ENCODE measurements at places on chromosomes 1 and 21.

GRCh38 chr1:26971590-26971989 lies 11.3 kb upstream of the KDF1 start:
- DNase-seq, result no peak

DNA sequence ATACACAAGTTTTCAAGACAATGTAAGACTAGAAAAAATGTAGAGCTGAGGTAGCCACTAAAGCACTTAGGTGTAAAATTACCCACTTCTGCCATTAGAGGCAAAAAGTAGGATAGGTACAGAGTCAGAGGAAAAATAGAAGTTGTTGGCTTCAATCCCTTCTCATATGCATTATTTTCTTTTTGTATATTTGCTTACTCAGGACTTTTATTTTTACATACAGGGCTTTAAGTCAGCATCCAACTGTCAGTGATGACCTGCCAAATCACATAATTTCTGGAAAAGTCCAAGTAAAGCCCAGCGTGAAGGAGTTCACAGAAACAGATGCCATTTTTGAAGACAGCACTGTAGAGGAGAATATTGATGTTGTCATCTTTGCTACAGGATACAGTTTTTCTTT lies 211.0 kb upstream of the POGK start:
- no peak for DNase-seq

DNA sequence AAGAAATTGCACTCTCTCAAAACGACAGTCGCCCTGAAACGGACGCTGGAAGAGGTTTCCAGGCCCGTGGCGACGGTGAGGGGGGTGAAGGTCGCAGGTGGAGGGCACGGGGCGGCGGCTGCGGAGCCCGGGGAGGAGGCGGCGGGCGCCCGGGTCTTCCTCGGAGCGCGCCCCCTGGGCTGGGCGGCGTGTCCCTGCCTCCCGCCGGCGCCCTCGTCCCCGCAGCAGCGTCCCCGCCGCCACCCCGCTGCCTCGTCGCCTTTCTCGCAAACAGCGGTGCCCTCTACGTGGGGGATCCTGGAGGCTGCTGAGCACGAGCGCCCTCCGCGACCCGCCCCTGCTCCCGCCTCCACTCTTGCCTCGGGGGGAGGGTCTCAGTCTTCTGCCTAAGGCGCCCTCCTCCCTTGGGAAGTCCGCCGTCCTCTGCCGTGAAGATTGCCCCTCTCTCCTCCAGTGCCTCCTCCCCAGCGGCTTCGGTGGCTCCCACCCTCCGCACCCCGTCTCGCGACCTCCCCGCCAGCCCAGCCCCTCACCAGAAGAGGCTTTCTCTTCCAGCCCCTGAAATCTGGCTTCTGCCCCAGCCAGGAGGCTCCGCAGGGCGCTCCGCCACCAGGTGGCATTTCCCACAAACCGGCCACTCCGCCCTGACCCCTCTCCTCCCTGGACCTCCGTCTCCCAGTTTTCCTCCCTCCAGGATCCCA lies 227.4 kb downstream of the SDCCAG8 start:
- DNase-seq, result no peak

DNA sequence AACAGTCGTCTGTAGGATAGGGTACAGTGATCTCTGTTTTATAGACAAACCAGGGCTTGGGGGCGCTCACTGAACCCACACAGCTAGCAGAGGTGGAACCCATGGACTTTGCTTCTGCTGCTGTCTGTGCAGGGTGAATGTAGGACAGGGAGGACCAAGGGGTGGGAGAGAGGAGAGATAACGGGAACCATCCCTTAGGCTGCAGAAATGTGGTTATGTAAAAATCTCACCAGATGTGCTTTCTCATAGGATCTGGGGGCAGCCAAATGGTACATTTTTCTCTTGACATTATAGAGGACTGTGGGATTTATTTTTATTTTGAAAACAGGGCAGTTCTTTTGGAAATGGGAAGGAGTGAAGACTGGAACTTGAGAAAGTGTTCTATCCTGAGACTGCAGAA lies 8.7 kb downstream of the NFASC start:
- no peak for DNase-seq

GRCh38 chr1:196438329-196438728 lies 169.9 kb downstream of the KCNT2 start:
- no peak for DNase-seq

- DNase-seq, result no peak
Measured at GRCh38 chr1:29828526-29829447, 592.5 kb downstream of the PTPRU start.

GRCh38 chr21:42019101-42019605 lies 9.0 kb upstream of the ZBTB21 start:
- DNase-seq, result no peak

GRCh38 chr1:38958967-38959366 lies 17.3 kb upstream of the RHBDL2 start:
- DNase-seq, result peak; percentile 51

DNA sequence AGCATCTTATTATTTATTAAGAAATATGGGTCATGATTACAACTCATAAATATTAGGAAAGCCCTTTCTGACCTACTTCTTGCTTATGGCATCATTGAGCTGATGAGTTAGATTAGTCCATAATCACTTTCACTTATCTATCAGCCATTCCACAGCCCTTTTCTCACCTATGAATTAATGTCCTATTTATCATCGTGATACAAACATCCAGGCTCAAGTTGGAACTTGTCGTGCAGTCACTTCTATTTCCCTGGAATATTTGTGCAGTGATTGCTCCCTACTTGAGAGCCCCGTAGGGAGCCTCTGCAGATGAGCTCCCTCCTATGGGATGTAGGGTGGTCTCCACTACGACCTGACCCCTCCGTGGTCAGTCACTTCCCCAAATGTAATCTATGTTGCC lies 8.1 kb upstream of the F3 start:
- DNase-seq, result no peak

DNA sequence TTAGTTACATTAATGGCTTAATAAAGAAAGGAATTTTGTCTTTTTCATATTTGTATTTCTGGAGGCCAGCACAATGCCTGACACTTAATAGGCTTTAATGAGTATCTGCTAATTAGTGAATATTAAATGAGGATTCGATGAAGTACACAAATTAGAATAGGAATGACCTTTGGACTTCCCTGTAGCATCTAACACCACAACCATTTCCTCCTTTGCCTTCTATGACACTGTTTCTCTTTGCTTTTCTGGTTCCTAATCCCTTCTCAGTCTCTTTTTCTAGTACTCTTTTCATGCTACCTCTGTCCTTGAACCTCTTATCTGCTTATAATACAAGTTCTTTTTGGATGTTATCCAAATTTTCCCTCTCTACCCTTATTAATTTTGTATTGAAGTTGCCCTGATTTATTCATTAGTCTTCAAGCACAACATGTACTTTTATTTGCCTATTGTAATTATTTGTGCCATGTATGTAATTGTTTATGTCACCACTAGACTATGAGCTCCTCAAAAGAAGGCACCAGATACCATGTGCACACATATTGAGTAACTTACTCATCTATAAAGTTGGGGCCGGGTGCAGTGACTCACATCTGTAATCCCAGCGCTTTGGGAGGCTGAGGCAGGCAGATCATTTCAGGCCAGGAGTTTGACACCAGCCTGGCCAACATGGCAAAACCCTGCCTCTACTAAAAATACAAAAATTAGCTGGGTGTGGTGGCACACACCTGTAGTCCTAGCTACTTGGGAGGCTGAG lies 23.8 kb downstream of the RPS27 start:
- no peak for DNase-seq

- no peak for DNase-seq
Measured at GRCh38 chr1:57353654-57354053, 70.2 kb downstream of the DAB1 start.

- DNase-seq, result peak; percentile 83
Measured at GRCh38 chr1:182143825-182144645, 82.5 kb upstream of the ZNF648 start.

DNA sequence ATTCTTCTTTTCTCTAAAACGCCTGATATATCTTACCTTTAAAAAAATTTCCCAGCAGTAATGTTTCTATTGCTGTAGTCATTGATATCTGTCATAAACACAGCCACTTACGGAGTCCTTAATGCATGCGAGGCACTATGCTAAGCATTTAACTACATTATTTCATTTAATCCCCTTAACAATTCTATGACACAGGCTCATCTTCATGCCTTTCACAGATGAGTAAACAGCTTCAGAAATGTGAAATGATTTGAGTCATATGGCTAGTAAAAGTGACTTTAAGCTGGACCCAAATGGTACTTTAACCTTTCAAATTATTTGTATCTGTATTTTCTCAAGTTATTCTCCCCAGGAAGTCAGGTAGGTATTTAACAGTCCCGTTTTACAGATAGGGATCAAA lies 125.1 kb upstream of the FGGY start:
- no peak for DNase-seq

- DNase-seq, result no peak
Measured at GRCh38 chr1:177490036-177490639, 319.4 kb downstream of the BRINP2 start.

DNA sequence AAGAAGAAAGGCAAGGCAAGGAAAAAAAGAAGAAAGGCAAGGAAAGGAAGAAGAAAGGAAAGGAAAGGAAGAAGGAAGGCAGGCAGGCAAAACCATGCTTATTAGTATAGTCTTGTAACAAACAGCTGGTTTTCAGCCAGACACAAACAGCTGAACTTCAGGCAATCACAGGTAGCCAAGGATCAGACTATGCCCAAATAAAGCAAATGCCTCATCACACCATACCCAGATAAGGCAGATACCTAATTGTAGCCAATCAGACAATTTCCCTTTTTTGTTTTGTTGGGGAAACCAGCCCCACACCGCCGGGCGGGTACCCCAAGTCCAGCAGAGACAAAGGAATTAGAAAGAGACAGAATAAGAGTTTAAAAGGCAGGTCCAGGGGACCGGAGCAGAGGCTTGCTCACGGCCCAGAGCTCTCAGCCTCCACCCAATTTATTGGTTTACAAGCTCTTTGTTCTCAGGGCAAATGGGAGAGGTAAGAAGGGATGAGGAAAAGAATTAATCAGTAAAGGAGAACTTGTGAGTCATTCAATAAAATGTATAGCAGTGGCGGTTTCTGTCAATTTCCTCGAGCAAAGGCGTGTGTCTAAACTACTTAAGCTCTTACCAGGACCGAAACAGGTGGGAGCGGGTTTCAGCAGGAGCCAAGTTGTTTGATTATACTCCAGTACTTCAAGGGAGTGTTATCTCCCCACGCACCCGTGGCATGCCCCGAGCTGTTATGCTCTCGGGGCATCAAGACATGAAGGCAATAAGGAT lies 886.8 kb downstream of the KCNT2 start:
- DNase-seq, result no peak

DNA sequence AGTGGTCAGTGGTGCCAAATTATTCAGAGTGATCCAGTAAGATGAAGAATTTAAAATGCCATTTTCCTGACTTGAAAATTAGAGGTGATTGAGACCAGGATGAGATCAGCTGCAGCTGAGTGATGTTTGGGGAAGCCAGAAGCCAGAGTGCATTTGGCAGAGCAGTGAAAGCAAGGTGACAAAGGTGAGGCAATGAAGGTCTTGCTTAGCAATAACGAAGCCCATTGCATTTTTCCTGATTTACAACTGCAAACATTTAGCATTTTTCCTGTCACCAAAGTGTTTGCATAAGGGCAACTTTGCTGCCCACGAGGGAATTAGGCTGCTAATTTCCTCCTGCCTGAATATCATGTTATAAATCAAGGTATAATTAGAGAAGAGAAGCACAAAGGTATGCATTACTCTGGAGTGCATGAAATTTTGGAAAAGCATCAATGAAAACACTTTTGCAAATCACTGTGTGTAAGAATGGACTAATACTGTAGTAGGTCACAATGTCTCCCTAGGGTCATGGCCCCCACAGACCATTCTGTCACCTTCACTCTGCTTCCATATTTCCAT lies 188.2 kb upstream of the LYPLAL1 start:
- no peak for DNase-seq

DNA sequence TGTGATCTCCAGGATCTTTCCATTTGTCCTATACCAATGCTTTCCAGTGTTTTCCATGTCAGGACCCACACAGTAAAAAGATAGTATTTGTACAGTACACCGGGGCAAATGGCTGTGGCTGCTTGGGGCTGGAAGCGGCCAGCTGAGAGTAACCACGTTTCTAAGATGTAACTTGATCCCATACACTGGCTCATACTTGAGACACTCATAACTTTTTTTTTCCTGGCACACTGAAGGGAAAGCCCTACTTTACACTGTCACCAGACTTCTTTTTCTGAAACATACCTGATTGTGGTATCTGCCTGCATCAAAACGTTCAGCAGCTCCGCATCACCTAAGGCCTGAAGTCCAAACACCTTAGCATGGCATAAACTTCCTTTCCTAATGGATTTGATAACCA lies 21.6 kb downstream of the VPS13D start:
- no peak for DNase-seq

GRCh38 chr1:24157918-24158481 lies 15.1 kb upstream of the IL22RA1 start:
- no peak for DNase-seq

DNA sequence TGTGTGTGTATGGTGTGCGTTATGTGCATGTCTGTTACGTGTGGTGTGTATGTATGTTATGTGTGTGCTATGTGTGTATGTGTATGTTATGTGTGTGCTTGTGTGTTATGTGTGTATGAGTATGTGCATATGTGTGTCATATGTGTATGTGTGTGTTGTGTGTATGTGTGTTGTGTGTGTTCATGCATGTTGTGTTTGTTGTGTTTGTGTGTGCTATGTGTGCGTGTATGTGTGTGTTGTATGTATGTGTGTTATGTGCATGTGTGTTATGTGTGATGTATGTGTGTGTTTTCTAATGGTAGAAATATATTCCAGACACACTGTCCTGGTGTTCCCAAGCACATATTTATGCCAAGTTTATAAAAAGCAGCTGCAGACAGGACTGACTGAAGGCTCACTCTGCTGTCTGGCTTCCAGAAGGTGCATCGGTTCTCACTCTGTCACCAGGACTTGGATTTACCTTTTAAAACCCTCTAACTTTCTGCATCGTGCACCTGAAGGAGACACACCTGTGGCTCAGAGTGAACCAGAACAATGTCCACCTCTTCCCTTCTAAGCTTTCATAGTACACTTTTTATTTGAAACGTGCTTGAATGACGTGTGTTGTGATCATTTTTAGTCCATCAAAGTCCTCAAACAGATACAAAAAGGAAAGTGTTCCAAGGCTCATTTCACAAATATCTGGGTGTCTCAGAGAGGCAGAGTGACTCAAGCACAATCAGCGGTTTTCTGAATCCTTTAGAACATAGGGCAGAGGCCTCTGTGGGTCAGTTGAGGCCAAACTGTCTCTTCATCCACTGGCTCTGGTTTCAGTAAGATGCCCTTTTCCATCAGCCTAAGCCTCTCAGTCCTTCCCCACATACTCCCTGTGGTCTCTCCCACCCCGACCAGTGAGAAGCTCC lies 49.9 kb downstream of the TOMM20 start:
- DNase-seq, result no peak

DNA sequence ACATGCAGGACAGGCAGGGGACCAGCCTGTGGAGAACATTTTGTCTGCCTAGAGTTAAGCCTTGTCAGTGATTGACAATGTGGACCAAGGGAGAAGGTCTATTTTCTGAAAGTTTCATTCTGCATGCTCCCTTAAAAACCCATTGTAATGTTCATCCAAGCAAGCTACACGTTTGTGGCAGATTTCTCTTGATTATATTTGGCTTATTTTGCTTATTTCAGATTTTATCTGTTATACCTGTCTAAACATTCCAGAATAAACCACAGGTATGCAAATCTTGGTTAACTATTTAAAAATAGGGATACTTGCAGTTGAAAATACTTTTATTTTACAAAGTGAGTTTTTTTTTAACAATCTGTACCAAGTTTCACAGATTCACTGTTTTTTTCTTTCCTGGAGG lies 78.2 kb upstream of the F3 start:
- DNase-seq, result no peak

Data from hematopoietic multipotent progenitor cell treated with erythropoietin and hydrocortisone succinate and interleukin-3 and kit ligand, for 8 days (in vitro differentiated cells).